Cardiac muscle cell (in vitro differentiated cells and primary cell): ENCODE measurements at places on chromosomes 1 and 21. TPM values are rescaled to one million over a fixed set of nuclear protein-coding genes. Genes with fewer than 3 reads are reported as not detected.

- no peaks in the 10 kb centered on the region for H3K27me3 ChIP-seq
- H3K4me1 ChIP-seq, result no peaks in the 10 kb centered on the region
- H3K4me3 ChIP-seq, result no peak overlapping the region
These were observed 33.4 kb downstream of the PSMG1 start for GRCh38 chr21:39149882-39150281.

DNA sequence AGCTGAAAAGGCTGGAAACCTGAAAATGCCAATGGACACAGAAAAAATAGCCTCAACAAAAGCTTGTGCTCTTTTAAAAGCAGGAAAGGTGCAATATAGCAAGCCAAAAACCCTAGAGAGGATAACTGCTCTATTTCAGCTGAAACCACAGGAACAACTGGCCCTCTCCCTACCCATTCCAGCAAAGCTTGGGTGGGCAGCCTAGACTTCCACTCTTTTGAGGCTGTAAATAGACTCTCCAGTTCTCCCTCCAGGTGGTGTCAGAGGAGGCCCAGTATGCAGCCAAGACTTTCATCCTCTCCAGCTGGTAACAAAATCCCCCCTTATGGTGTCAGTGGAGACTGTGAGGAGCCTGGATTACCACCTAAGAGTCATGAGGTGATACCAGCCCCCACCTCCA, 206.9 kb upstream of the PLD5 start:
- H3K4me3 ChIP-seq, result no peak overlapping the region
- no peaks in the 10 kb centered on the region for H3K36me3 ChIP-seq
- no peak for DNase-seq
- no peaks in the 10 kb centered on the region for H3K27me3 ChIP-seq
- H3K27ac ChIP-seq, result no peak overlapping the region
- H3K4me1 ChIP-seq, result no peaks in the 10 kb centered on the region

DNA sequence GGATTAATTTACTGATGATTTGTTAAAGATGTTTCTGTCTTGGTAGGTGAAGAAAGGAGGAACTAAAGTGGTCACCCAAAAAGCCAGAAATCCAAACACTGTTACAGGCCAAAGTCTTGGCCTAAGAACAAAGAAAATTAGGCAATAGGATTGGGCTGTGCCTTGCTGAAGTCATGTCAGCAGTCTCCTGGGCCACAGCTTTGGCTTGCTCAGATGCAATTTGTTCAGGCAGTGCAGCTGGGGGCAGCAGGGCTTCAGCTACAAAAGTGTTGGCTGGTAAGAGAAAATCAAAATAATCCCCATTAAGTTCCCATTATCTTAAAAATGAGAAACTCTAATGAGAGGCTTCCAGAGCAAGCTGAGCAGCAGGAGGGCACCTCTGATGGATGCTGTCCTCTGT, 14.0 kb upstream of the RAP1A start:
- no peaks in the 10 kb centered on the region for H3K27me3 ChIP-seq
- H3K4me1 ChIP-seq, result peaks cover 35% of the 10 kb centered on the region

DNA sequence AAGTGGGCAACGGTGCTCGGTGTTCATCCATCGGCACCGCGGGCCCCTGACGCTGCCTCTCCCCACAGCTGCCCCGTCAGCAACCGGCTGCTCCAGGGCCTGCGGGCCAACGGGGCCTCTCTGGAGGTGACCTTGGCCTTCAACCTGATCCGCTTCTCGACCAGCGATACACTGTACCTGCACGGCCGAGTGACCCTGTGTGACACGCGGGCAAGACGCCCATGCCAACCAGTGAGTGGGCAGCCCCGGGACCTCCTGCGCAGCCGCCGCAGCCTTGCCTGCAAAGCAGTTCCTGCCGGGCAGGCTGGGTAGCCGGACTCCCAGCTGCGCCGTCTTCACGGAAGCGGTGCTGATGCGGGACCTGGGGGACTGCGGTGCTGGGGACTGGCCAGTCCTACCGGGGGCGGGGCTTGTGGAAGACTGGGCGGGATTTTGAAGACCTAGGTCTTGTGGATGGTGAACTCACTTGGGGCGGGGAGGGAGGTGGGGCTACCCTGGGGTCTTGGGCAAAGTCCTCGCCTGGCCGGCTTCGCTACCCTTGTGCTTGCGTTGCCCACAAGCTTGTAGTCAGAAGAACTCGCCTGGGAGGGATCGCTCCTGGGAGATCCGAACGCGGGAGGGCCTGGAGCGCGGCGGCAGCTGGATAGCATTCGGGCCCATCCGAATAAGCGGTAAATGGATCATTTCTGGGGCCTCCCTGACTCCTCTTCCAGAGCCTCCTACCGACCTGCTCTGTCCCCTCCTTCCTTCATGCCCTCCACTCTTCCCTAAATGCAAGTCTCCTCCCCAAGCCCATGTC, 8.8 kb upstream of the CEP85 start:
- H3K27ac ChIP-seq, result no peak overlapping the region
- H3K4me1 ChIP-seq, result no peaks in the 10 kb centered on the region
- peak overlapping the region; percentile 27 for H3K4me3 ChIP-seq
- no peaks in the 10 kb centered on the region for H3K36me3 ChIP-seq
- H3K27me3 ChIP-seq, result no peaks in the 10 kb centered on the region

- H3K36me3 ChIP-seq, result no peaks in the 10 kb centered on the region
- no peak overlapping the region for H3K27ac ChIP-seq
- H3K27me3 ChIP-seq, result no peaks in the 10 kb centered on the region
- no peak overlapping the region for H3K4me3 ChIP-seq
- DNase-seq, result no peak
These were observed 36.9 kb downstream of the KAZN start for GRCh38 chr1:14635421-14635820.

DNA sequence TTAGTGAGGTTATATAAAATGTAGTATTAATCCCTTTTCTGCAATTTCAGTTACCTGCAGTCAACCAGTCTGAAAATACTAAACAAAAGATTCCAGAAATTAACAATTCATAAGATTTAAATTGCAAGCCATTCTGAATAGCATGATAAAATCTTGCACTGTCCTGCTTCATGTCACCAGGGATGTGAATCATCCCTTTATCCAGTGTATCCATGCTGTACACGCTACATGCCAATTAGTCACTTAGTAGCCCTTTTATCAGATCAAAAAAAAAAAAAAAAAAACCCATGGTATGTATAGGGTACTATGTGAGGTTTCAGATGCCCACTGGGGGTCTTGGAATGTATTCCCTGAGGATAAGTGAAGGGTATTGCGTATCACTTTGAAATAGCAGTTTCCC, 191.3 kb upstream of the HP1BP3 start:
- H3K4me3 ChIP-seq, result no peak overlapping the region
- no peaks in the 10 kb centered on the region for H3K27me3 ChIP-seq
- H3K36me3 ChIP-seq, result no peaks in the 10 kb centered on the region
- DNase-seq, result no peak
- no peak overlapping the region for H3K27ac ChIP-seq
- peaks cover 11% of the 10 kb centered on the region for H3K4me1 ChIP-seq

DNA sequence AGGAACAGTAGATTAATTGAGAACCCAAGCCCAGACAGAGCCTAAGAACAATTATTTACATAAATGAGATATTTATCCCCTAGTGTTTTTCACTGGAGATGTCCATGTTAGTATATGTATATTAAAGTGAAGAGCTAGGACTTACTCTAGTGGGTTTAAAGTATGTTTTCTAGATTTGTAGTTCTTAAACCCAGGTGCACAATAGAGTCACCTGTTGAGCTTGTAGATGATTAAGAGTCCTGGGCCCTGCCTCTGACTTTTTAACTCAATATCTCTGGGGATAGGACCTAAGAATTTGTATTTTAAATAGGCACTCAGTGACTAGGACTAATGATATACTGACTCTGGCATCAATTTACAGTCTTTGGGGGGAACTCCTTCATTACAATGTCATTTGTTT, 112.8 kb downstream of the DNAH14 start:
- no peak overlapping the region for H3K4me3 ChIP-seq
- no peaks in the 10 kb centered on the region for H3K27me3 ChIP-seq
- no peak overlapping the region for H3K27ac ChIP-seq
- no peaks in the 10 kb centered on the region for H3K4me1 ChIP-seq
- no peaks in the 10 kb centered on the region for H3K36me3 ChIP-seq

DNA sequence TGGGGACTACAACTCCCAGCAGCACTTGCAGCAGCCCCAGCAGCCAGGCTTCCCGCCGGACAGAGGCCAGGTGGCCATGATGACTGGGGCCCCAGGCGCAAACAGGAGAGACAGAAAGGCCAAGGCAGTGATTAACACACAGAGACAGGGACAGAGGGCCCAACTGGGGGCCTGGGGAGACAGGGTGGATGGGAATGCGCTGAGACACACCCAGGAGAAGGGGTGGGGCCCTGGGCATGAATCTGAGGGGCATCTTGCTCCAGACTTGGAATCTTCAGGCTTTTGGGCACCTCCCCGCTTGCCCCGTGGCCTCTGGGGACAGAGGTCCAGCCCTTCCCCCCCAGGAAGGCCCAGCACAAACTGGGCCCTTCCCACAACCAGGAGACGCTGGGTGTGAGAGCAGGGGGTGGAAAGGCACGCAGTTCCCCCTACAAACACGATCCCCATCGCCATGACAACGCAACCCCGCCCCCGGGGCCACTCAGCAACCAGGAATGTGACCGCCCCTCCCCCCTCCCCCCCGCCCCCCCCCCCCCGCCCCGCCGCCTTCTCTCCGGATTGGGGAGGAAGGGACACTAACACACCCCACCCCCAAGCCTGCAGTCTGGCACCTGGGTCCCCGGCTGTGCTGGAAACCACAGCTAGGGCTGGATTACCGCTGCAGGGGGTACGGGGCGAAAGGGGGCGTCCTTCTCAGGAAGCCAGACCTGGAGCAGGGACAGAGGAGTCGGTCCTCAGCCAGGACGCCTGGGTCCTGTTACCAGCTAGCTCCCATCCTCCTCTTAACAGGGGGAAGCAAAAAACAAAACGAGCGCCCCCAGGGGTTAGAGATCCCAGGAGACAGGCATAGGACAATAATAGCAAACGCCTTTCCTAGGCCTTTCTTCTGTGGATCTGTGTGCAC, 4.5 kb downstream of the HDGF start:
- peak overlapping the region; percentile 100 for H3K27ac ChIP-seq
- peak overlapping the region; percentile 72 for H3K4me3 ChIP-seq
- peaks cover 5% of the 10 kb centered on the region for H3K36me3 ChIP-seq
- H3K4me1 ChIP-seq, result peaks cover 34% of the 10 kb centered on the region

DNA sequence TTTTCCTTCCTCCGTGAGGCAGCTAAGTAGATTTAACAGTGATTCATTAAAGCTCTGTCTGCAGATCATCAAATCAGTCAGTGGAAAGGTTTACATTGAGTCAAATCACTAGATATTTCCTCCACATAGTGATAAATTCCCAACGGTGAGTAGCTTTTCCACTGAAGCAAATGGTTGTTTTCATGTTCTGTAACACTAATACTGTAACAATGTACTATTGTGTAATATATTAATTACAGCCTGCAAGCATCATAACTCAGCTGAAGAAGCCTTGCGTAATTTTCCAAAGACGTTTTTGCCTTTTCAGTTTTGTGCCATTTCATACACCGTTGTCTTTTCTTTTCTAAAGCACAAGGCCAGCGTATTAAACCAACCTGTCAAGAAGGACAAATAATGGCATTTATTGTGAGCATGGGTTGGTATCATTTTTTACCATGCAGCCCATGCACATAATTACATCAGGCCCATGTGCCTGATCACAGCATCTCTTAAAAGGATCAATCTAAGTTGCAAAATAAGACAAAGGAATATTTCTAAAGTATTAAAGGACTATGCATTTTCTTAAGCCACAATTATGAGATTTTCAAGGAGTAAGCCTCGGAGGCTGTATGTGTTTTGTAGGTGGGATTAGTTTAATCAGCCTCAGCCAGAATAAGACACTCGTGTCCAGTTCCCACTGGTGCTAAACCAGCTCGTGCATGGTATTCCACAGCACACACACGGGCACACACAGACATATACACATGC, 16.7 kb upstream of the PDE9A start:
- no peaks in the 10 kb centered on the region for H3K36me3 ChIP-seq
- no peak for DNase-seq
- H3K27ac ChIP-seq, result no peak overlapping the region
- no peak overlapping the region for H3K4me3 ChIP-seq
- H3K4me1 ChIP-seq, result no peaks in the 10 kb centered on the region

GRCh38 chr21:21200103-21200938, 202.1 kb downstream of the NCAM2 start:
- no peaks in the 10 kb centered on the region for H3K4me1 ChIP-seq
- no peaks in the 10 kb centered on the region for H3K27me3 ChIP-seq
- H3K36me3 ChIP-seq, result no peaks in the 10 kb centered on the region
- H3K27ac ChIP-seq, result no peak overlapping the region

DNA sequence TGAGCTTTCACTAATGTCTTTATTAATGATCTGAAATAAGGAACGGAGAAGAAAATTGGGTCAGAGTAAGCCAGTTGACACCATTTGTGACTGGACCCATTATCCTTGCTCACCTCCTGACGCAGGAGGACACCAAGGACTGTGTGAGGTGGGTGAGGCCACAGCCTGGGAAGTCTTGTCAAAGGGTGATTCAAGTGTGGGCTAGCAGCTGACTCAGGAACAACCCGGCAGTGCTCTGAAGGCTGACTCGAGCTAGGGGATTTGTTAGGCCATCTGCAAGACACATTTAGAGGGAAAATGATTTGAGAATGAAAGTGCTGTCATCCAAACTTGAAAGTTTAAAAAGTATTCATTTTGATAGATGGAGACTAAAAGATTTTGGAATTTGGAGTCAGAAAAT, 21.2 kb downstream of the PRRX1 start:
- H3K4me1 ChIP-seq, result no peaks in the 10 kb centered on the region
- H3K36me3 ChIP-seq, result no peaks in the 10 kb centered on the region
- no peak for DNase-seq
- no peak overlapping the region for H3K4me3 ChIP-seq
- no peak overlapping the region for H3K27ac ChIP-seq
- peaks cover 3% of the 10 kb centered on the region for H3K27me3 ChIP-seq

DNA sequence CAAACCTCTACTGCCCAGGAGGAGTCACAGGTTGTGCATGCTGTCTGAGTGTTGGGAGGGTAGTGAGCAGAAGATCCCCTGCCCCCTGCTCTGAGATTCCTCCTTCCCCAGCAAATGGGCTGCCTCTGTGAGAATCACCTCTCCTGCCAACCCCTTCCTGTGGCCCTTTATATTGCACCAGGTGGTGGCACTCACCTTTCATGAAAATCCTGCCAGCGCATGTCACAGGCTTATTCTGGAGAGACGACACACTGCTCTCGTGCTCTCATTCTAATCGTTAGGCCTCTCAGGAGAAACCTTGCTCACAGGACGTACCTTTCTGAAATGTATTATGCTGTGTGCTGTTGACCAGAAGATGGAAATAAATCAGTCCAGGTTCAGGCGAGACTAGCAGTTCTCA, 113.7 kb downstream of the RGL1 start:
- H3K4me1 ChIP-seq, result peaks cover 20% of the 10 kb centered on the region
- no peak for DNase-seq
- H3K4me3 ChIP-seq, result no peak overlapping the region
- H3K27me3 ChIP-seq, result no peaks in the 10 kb centered on the region

GRCh38 chr1:232657426-232658005, 27.6 kb upstream of the SIPA1L2 start:
- H3K27ac ChIP-seq, result no peak overlapping the region
- peaks cover 31% of the 10 kb centered on the region for H3K4me1 ChIP-seq
- H3K36me3 ChIP-seq, result no peaks in the 10 kb centered on the region
- no peaks in the 10 kb centered on the region for H3K27me3 ChIP-seq
- DNase-seq, result peak; percentile 54

- no peak overlapping the region for H3K4me3 ChIP-seq
- no peaks in the 10 kb centered on the region for H3K36me3 ChIP-seq
- H3K27ac ChIP-seq, result no peak overlapping the region
These were observed 20.5 kb downstream of the ARID4B start for GRCh38 chr1:235307158-235308124.

Gene MIXL1
- 3.7 and 5.4 TPM in 2 replicates for total RNA-seq

Gene TLCD4
- total RNA-seq, result 7.6 and 13.7 TPM in 2 replicates

Gene EPHB2
- total RNA-seq, result 58.2 and 96.3 TPM in 2 replicates

Gene AGBL4
- total RNA-seq, result 1.3 TPM in 1 of 2 replicates, not detected in the other

Gene TCHH
- total RNA-seq, result not detected in 2 replicates
